ENCODE measurements at places on chromosomes 3 and 15. TPM values are rescaled to one million over a fixed set of nuclear protein-coding genes. Genes with fewer than 3 reads are reported as not detected.

- peaks cover 4% of the 10 kb centered on the region for H3K4me1 ChIP-seq
- H3K4me3 ChIP-seq: no peak overlapping the region
- H3K36me3 ChIP-seq: peaks cover 6% of the 10 kb centered on the region
- H3K27me3 ChIP-seq: peaks cover 10% of the 10 kb centered on the region
- DNase-seq: no peak
- no peak overlapping the region for H3K27ac ChIP-seq
Measured at GRCh38 chr3:197561926-197562325, 6.2 kb upstream of the BDH1 start.

DNA sequence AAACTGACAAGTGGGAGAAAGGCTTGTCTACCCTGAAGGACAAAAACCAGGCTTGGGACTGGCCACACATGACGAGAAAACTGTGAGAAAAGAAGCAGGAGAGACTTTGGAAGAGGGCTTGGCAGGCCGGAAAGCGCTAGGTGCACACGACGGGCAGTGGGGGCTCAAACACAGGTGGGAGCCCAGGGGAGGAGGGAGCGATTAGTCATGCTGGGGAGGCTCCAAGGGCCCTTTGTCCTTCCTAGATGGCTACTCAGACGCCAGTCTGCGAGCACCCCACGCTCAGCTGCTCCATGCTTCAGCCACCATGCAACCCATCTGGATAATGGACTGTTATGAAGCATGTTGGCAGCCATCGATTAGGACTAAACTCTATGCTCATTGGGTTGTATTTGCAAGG, 17.1 kb downstream of the LIPC start:
- no peak overlapping the region for H3K4me3 ChIP-seq
- no peaks in the 10 kb centered on the region for H3K27me3 ChIP-seq
- no peak overlapping the region for H3K27ac ChIP-seq

- no peak overlapping the region for H3K27ac ChIP-seq
- DNase-seq: no peak
- no peaks in the 10 kb centered on the region for H3K27me3 ChIP-seq
- H3K4me3 ChIP-seq: no peak overlapping the region
- H3K4me1 ChIP-seq: no peaks in the 10 kb centered on the region
Measured at GRCh38 chr3:172869784-172870518, 119.4 kb downstream of the ECT2 start.

The PLSCR2 gene
- total RNA-seq: not detected

The PLCD1 gene
- 17.6 TPM for total RNA-seq

The CHAC1 gene
- 21.6 TPM for total RNA-seq

Data from activated CD4-positive, alpha-beta memory T cell treated with anti-CD3 and anti-CD28 coated beads for 36 hours (primary cell).